Activated CD8-positive, alpha-beta memory T cell treated with anti-CD3 and anti-CD28 coated beads for 48 hours (primary cell): ENCODE measurements at places on chromosomes 5 and 9.

GRCh38 chr5:107337281-107337680 lies 333.5 kb downstream of the EFNA5 start:
- no peak for DNase-seq

- DNase-seq, result no peak
These were observed 231.5 kb upstream of the TARS1 start for GRCh38 chr5:33209252-33209651.

DNA sequence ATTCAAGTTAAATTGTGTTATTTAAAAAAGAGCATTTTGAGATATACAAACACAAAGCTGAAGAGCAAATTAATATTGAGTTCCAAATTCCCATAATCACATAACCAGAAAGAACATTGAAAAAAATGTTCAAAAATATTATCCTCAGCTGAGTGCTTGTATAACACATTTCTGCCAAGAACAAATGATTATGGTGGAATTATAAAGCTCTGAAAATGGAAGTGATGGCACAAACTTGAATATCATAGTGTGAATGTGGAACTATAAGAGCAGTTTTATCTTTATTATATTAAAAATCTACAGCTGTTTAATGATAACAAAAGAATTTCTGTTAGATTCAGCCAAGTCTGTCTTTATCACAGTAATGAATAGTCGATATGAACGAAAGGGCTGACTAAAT lies 117.8 kb downstream of the MEF2C start:
- no peak for DNase-seq

DNA sequence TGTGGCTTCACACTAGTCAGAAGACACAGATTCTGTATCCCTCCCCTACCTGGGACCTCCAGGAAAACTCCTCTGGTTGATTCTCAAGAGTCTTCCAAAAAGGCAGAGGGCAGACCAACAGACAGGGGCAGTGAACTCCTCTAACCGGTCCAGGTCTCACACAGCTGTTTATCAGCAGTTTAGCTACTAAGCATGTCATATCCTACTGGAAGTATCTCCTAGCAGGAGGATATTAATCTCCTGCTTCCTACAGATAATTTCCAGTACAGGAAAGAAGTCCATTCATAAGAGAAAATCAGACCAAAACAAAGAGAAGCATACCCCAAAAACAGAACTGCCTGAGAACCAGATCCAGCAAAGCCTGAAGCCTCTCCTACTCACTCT lies 64.3 kb downstream of the DTWD2 start:
- DNase-seq, result no peak

- no peak for DNase-seq
These were observed 17.0 kb downstream of the NIPSNAP3B start for GRCh38 chr9:104780796-104781395.

DNA sequence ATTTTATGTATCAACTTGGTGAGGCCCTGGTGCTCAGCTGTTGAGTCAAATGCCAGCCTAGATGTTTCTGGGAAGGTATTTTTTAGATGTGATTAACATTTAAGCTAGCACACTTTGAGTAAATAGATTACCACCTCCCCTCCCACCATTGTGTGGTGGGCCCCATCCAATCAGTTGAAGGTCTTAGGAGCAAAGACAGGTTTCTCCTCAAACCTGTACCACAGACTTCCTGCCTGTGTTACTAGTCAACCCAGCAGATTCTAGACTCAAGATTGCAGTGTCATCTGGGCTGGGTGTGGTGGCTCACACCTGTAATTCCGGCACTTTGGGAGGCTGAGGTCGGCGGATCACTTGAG lies 33.8 kb downstream of the MRPL36 start:
- DNase-seq, result no peak

GRCh38 chr5:171275841-171276544 lies 33.1 kb upstream of the TLX3 start:
- DNase-seq, result no peak
